ENCODE measurements at places on chromosomes 6 and 20.

DNA sequence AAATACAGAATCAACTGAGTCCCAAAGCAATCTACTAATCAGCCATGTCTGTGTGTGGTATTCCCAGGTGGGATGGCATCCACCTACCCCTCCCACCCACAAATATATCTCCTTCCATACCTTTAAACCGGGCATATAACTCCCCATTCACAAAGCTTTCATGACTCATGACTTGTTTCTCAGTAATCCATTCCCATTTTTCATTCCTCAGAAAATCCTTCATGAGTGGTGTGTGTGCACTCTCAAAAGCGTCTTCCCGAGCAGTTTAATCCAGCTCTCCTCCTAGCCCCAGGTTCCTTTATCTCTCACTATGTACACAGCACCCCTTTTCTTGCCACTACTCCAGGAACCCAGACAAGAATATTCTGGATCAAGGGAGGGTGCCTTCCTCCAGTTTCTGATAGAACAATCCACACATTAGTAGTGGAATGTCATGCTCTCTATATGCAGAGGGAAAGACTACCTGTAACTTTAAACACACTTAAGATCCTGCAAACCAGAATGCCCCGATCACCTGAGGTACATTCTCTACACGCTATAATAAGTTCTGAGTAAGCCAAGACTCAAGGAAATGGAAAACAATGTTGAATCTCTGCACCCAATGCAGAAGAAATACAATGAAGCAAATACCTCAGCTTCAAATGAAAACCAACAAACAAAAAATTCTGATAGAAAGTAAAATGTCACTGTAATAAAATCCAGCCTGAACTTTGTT lies 55.7 kb upstream of the IPCEF1 start:
- no peak for DNase-seq

DNA sequence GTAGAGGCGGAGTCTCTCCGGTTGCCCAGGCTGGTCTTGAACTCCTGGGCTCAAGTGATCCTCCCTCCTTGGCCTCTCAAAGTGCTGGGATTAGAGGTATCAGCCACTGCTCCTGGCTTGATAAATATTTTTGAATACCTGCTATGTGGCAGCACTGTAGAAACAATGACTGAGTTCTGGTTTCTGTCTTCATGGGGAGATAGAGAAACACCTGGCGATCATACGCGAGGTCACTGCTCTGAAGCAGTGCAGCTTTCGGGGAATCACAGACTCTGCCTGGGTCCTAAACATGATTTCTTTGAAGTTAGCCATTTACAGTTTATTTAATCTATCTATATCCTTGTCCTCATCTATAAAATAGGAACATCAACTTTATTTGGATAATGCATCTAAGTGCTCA lies 31.2 kb downstream of the DOK5 start:
- DNase-seq, result no peak

DNA sequence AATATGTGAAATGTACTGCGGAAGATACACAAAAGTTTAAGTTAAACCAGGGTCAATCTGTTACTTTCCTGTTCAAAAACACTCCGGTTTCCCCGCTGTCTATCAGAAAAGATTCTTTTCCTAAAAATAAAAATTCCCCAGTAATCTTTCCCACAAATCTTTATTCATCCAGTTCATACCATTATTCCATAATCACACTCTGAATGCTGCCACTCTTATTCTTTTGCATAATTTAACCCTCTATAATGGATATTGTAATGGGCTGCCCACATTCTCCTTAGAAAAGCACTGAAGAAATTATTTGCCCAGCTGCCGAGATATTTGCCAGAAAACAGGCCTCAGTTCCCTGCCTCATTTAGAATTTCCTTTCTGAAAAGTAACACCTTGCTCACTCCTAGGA lies 68.6 kb downstream of the EPHA7 start:
- DNase-seq, result no peak

GRCh38 chr6:25153079-25153478 lies 126.1 kb upstream of the CARMIL1 start:
- DNase-seq, result no peak

DNA sequence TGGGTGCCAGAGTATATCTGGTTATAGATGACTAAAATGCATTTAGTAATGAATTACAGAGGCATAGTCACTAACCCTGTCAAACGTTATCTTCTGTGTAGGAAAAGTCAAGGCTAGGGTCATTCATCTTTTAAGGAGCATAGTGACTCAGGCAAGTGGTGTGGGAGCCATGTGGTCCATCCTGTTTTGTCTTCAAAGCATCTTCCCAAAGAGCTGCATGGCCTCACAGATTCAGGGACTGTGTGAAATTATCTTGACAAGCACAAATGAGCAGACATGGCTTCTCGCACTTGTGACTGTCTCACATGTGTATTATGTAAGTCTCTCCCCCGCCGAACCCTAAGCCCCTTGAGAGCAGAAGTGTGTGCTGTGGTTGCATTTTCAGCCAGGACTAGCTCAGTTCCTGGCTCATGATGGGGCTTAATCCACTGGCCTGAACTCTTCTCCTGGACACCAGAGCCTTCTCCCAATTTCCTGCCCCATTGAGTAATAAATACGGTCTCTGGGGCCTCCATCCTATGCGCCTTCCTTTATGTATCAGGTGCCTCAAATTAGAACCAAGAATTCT lies 769.1 kb downstream of the QKI start:
- DNase-seq, result no peak

DNA sequence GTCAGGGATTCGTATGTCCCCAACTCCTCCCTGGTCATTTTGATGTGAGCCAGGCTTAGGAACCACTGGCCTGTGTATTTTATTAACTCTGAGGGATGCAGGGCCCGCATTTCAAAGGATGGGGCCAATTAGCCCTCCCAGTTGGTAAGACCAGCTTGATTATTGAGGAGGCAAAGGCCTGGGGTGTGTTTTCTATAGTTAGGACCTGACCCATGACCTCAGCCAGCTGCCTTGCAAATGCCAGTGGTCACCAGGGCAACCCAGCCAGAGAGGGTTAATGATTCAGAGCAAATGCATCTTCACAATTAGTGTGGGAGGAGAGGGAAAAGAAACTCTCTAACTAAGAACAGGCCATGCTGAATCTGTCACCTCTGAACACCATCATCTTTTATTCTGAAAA lies 835.4 kb downstream of the MAFB start:
- no peak for DNase-seq

DNA sequence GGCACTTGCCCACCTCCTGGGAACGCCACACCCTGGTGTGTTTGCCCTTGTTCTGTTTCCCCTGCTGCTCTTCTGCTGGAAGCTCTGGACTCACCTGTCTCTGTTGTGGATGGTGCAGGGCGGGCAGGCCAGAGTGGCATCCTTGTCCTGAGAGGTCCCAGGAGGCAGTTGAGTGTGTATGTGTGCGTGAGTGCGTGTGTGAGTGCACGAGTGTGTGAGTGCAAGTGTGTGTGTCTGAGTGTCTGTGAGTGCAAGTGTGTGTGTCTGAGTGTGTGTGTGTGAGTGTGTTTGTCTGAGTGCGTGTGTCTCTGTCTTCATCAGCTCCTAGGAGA lies 12.2 kb downstream of the IGF2R start:
- no peak for DNase-seq

- no peak for DNase-seq
Observed at GRCh38 chr6:107124934-107125348, 9.6 kb upstream of the BEND3 start.

- DNase-seq, result no peak
Observed at GRCh38 chr6:12385316-12385715, 95.2 kb downstream of the EDN1 start.

- DNase-seq, result peak; percentile 48
Observed at GRCh38 chr6:107114213-107114925, 946 bp downstream of the BEND3 start.

GRCh38 chr20:53448426-53448825 lies 145.2 kb downstream of the ZNF217 start:
- DNase-seq, result no peak

DNA sequence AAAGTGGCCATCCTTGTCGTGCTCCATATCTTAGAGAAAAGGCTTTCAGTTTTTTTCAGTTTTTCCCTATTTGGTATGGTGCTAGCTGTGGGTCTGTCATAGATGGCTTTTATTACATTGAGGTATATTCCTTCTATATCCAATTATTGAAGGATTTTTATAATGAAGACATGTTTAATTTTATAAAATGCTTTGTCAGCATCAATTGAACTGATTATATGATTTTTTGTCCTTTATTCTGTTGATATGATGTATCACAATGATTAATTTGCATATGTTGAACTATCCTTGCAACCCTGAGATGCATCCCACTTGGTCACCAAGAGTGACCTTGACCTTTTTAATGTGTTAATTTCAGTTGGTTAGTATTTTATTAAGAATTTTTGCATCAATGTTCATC lies 55.1 kb upstream of the VGLL2 start:
- no peak for DNase-seq

DNA sequence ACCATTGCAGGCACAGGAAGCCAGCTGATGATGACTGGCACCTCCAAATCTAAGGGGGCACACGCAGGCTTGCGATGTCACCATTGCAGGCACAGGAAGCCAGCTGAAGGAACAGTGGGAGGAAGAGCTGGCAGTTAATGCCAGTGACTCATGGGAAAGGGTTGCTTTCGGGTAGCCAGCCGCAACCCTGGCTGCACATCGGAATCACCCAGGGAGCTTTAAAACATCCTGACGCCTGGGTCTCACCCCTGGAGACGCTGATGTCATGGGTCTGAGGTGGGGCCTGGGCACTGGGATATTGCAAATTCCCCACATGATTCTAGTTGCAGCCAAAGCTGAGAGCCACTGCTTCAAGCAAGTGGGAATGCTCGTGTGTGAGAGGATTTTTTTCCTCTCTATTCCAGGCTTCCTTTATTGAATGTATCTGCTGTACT lies 16.1 kb upstream of the CCN6 start:
- no peak for DNase-seq

DNA sequence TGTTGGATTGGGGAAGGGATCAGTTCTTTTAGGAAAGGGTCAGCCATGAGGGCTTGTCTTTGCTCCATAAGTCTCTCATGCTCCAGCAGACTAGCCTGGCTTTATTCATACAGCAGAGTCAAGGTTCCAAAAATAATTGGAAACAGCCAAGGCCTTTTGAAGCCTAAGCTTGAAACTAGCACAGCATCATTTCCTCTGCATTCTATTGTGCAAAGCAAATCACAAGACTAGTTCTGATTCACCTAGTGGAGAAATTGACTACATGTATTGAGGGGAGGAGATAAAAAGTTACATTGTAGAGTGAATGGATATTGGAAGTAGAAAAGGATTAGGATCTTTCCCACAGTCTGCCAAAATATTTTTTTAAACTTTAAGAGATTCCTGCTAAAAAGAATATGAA lies 159.3 kb upstream of the PLCB4 start:
- no peak for DNase-seq

- DNase-seq, result no peak
Observed at GRCh38 chr20:55741801-55742200, 263.5 kb downstream of the CBLN4 start.

GRCh38 chr6:106334646-106335448 lies 9.3 kb upstream of the ATG5 start:
- DNase-seq, result no peak

DNA sequence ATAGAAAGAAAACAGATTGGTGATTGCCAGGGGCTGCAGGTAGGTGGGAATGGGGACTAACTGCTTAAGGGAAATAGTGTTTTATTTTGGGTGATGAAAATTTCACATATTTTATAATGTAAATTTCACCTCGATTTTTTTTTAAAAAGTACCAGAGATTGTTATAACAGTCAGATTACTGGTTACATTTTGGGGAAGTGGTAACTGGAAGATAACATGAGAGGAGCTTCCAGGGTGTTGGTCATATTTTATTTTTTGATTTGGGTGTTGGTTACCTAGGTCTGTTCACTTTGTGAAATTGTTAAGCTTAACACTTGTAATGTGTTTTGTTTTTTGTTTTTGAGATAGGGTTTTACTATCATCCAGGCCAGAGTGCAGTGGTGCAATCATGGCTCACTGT lies 17.2 kb upstream of the CRIP3 start:
- no peak for DNase-seq

All from cerebellar nuclear complex (tissue), 1 donor.